ENCODE measurements at places on chromosomes 16 and 17.

DNA sequence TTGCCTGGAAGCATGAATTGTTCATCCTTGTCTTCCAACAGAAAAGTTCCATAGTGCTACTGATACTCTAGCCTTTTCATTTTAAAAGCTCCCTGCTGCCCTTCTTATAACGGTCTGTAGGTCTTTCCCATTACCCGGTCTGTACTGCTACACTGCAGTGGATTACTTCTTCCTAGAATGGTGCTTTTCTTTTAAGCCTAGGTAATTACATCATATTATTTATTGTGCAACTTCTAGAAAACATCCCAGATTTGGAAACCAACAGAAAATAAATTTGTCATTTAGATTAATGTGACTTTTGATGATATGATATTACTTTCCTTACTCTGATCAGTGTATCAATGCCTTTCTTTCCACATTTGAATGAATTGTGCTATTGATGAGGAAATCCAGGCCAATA, 199.4 kb downstream of the TANC2 start:
- DNase-seq = no peak

- no peak for DNase-seq
Measured at GRCh38 chr16:57194512-57194911, 8.4 kb downstream of the RSPRY1 start.

- peak; percentile 68 for DNase-seq
Measured at GRCh38 chr17:78258323-78259191, 27.1 kb downstream of the TMEM235 start.

- DNase-seq = peak; percentile 22
Measured at GRCh38 chr16:77584205-77584859, 138.0 kb upstream of the NUDT7 start.

DNA sequence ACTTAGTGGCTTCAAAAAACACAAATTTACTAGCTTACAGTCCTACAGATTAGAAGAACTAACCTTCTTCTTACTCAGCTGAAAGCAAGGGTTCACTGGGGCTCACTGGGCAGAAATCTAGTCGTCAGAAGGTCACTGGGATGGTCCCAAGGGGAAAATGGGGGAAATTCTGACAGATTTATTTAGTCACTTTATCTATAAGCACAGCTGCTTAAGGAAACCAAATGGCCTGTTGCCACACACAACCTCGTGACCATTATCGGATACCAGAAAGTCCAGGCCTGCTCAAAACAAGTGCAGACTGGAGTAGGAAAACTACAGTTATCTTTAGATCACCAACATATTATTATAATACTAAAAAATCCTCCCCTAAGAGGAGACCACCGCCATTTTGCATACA, 374.6 kb upstream of the ASIC2 start:
- DNase-seq = no peak
